ENCODE measurements at places on chromosomes 6 and 20.
A peak's percentile ranks its signal among the peaks of the same experiment; 100 is the strongest.

- DNase-seq: no peak
Measured at GRCh38 chr6:28600245-28600644, 74.6 kb downstream of the GPX5 start.

DNA sequence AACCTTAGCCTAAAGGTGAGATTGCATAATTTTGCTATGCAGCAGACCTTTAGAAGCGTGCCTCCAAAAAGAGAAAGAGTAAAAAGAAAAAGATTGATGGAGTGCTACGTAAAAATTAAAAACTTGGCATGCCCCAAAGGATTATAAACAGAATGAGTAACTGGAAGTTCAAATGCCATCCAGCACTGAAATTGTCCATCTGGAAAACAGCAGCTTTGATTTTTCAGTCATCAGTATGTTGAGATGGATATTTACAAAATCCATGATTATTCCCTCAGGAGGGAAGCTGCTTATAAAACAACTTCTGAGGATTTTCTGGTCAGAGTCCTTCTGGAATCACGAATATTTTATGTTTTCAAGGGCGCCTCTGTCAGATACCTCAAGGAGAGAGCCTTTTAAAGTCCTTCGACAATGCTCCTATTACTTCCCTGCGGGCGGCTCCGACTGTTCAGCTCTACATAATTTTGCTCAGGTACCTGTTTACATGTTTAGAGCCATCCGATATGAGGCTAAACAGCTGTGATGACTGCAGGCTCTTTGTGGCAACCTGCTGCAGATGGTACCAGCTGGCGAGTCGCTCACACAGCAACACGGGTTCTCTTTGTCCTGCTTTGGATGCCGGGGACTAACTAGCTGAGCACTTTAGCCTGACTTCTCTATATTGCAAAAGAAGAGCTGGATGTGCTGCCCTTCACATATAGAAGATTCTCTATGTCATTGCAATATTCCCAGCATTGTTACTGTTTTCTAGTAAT, 83.3 kb downstream of the RCAN2 start:
- DNase-seq: no peak

GRCh38 chr20:22285555-22285954, 298.8 kb downstream of the FOXA2 start:
- DNase-seq: no peak

GRCh38 chr6:160077024-160077423, 44.6 kb upstream of the SLC22A1 start:
- DNase-seq: no peak

DNA sequence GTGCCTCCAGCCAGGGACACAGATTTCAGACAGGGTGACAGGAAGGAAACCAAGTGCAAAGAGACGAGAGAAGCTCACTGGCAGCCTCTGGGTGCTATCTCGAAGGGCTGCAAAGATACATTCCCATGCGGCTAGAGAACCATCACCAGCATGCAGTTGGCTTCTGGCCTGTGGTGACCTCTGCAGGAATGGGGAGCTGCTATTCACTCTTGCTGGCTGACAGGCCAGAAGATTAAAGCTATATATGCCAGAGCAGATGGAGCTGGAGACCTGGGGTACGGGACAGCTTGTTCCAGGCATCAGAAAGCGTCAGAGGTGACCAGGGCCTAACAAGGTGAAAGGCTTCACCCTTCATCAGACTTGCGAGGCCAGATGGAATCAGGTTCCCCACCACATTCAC, 20.0 kb downstream of the MAP1LC3A start:
- DNase-seq: no peak

- DNase-seq: no peak
Measured at GRCh38 chr6:136307351-136307750, 17.7 kb upstream of the BCLAF1 start.

- DNase-seq: no peak
Measured at GRCh38 chr20:11379257-11380011, 538.3 kb upstream of the BTBD3 start.

GRCh38 chr6:111461860-111462259, 21.2 kb downstream of the REV3L start:
- DNase-seq: no peak

DNA sequence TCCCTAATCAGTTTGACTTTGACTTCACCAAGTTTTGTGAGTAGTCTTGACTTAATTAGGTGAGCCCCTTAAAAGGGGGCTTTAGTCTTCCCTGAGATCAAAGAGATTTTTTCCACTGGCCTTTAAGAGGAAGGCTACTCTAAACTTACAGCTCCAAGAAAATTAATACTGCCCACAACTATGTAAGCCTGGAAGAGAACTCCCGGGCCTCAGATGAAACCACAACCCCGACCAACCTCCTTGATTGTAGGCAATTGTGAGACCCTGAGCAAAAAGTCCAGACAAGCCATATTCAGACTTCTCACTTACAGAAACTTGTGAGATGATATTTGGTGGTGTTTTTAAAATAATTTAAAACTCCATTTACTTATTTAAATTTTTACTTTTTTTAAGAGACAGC, 18.1 kb downstream of the SNX3 start:
- no peak for DNase-seq

DNA sequence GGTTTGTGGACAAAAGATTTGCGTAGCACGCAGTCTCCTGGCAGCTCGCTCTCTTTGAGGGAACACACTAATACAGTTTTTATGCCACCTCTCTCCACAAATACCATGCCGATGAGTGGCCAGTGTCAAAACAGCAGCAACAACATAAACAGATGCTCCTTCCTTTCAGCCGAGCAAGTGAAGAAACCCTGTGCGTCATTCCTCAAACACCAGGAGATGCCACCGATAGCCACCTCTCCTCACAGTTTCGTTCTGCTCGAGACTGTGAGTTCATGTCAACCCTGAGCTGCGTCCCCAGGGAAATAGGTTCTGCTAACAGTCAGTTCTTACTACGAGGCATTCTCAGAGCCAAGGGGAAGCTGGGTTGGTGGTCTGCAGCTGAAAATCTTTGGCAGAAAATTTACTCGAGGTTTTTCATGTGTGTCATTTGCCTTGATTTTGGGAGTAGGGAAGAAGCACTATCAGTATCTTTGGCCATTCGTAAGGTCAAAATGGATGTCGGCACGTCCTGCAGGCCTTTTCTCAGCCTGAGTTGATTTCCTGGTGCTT, 59.9 kb downstream of the EYA2 start:
- no peak for DNase-seq

DNA sequence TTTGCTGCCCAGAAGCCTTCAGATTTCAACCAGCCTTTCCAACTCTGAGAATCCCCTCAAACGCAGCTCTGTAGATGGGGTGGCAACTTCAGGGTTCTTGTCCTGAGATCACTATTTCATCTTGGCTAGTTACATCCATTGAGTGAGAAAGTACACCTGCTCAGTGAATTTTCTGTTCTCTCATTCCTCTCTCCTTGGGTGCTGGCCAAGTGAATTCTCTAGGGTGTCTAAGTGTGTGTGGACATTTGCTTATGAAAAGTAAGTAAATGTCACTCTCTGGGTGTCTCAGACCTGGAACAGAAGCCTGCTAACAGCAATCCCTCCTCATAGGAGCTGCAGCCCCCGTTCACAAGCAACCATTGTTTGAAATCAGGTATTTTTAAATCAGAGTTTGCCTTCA, 3.8 kb downstream of the RIN2 start:
- DNase-seq: no peak

GRCh38 chr20:35600993-35601973, 14.3 kb upstream of the SPAG4 start:
- peak; percentile 39 for DNase-seq

GRCh38 chr6:166722785-166723184, 95.7 kb upstream of the RPS6KA2 start:
- DNase-seq: no peak

GRCh38 chr20:62899633-62900051, 26.7 kb downstream of the DIDO1 start:
- DNase-seq: no peak

DNA sequence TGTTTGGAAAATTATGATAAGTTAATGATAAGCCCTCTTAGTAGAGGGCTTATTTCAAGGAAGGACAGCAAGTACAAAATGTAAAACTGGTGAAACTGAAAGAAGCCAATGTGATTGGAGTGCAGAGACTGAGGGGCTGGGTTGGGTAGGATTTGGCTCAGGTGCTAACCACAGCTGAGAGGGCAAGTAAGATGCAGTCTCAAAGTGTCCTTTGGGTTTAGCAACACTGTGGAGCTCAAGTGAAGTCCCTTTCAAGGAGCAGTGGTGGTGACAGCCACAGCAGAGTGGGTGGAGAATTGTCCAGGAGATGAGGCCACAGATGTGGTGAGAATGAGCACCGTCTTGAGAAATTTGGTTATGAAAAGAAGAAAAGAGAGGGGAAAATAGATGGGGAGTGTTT, 181.4 kb downstream of the AKAP7 start:
- no peak for DNase-seq

- no peak for DNase-seq
Measured at GRCh38 chr20:32891926-32892660, 33.4 kb downstream of the EFCAB8 start.

DNA sequence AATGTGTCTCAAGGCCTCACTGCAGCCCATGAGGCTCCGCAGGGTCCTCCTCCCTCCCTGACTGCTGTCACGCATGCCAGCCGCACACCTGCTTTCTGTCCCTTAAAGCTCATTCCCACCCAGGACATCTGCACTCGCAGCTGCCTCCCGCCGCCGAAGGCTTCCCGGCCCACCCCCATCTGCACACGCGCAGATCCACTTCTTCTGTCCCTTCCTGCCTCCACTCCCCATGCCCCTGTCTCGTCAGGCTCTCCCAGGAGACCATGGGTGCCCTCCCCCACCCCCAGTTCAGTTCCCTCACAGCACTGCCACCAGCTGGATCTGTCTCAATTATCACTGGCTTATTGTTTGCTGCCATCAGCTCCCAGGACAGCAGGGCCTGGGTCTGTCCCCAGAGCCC, 63.0 kb downstream of the RIPOR3 start:
- peak; percentile 8 for DNase-seq

GRCh38 chr6:143097224-143097795, 36.6 kb downstream of the AIG1 start:
- no peak for DNase-seq

DNA sequence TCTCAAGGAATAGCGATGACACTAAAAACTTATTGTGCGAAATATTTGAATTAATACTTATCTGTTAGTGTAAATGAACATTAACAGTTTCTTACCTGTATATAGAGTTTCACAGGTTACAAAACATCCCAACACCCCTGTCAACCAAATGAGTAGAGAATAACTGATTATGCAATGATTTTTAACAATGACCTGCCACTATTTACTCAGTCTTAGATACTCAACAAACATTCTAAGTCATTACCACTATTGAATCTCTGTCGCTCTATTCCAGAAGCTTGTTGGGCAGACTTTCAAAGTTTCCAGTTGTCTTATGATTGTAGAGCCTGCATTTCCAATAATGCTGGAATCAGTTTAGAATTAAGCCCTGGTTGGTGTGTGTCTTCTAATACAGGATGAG, 85.5 kb downstream of the RNF182 start:
- DNase-seq: no peak

DNA sequence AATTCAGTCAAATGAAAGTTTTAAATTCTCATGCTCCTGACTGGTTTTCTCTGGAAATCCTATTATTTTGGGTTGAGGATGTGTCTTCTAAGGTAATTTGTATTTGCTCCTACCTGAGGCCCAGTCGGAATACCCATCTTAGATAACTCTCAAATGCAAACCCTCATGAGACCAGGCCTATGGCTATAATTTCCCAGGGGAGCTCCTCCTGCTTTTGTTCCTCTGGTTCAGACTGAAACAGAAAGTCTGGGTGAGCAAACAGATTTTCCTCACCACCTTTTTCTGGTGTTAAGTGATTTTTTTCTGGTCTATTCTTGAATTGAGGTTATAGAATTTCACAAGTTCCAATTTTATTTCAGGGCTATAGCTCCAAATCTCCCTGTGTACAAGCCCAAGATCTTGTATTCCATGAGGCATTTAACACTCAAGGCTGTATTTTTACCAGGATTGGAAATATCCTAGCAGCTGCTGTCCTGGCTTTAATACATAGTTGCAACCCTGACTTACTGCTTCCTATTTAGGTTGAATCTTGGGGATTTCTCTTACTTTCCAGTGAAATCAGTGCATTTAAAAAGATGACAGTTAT, 169.1 kb upstream of the PTCHD4 start:
- no peak for DNase-seq

- DNase-seq: no peak
Measured at GRCh38 chr20:62738025-62738881, 29.6 kb downstream of the NTSR1 start.

DNA sequence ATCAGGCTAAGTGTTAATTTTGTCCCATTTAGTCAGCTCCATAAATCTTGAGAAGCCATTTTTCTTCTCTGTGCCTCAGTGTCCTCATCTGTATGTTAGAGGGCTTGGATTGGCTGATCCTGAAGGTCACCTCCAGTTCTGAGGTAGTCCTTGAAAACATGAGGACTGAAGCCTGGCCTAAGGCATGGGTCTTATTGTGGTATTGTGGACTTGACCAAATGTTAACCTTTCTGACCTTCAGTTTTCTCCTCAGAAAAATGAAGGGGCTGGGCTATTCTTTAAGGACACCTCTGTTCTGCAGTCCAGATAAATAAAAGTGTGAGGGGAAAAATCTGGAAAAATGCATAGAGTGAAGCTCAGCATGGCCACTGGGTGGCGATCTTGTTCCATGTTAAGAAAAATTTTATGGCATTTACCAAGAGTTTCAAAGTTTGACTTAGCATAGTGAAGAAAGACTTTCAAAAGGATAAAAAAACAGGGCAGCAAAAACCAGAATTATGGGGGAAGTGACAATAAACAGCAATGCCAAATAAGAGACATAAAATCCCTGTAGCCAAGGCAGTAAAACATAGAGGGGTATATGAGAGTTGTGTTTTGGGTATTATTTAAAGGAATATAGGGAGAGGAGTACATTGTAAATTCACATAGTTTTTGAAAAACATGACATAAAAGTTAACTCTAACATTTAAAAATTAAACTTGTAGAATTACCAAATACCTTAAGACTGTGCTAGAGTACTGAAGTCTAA, 13.2 kb upstream of the TFB1M start:
- DNase-seq: peak; percentile 30

DNA sequence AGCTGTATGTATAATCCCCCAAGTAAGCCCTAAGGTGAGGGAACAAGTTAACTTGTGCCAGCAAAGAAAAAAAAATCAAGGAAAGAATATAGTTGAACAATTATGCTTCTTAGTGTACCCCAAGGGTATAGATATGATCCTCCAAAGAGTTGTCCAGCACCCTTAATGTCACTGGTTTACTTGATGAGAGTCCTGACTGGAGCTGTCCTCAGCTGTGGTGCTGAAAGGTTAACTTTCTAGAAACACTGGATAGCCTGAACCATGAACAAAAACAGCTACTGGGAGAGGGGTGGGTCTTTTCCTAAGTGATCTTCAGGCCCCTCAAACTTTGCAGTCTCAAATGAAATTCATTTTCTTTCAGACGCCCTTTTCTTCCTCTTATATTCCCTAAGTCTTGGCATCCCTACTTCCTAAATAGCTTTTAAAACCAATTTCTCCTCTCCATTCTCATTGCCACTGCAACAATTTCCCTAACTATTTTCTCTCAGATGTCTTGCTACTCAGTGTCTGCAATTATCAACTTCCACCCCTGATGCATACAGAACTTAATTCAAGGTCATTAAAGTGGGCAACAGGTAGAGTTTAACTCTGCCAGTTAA, 83.5 kb upstream of the PROKR2 start:
- no peak for DNase-seq

- DNase-seq: no peak
Measured at GRCh38 chr20:49887251-49888211, 27.8 kb downstream of the SPATA2 start.

GRCh38 chr6:158654498-158654897, 4.6 kb downstream of the SYTL3 start:
- no peak for DNase-seq

Measured in COR-L47 (cell line).